Activated CD4-positive, alpha-beta memory T cell treated with anti-CD3 and anti-CD28 coated beads, Interleukin-2, amount 10 ng/mL, durations not matched to agents 7 days and 5 days (primary cell): ENCODE measurements at places on chromosomes 6 and 20. TPM values are rescaled to one million over a fixed set of nuclear protein-coding genes. Genes with fewer than 3 reads are reported as not detected.

The TXLNB gene
- 0.60 TPM for total RNA-seq

The KIAA0408 gene
- 11.6 TPM for total RNA-seq

GRCh38 chr6:5085648-5086293 is 630 bp downstream of the PPP1R3G start:
- H3K4me1 ChIP-seq: peaks cover 7% of the 10 kb centered on the region
- peak overlapping the region; percentile 7 for H3K4me3 ChIP-seq
- no peak overlapping the region for H3K27ac ChIP-seq
- H3K27me3 ChIP-seq: peaks cover 54% of the 10 kb centered on the region

DNA sequence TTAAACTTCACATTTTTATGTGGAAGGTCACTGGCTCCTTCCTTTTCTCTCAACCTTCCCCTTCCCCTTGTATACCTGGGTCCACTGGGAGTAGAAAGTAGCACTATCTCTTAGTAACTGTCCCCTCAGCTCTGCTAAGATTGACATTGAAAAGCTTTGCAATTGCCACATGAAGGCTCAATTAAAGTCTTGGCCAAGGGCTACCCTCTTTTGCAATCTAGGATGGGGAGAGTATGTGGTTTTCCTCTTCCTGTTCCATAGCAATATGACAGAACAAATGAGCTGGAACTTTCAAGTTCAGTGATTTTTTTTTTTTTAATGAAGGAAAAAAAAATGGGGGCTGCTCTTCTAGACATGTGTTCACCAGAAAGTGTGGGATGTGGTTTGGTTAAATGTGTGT is 37.1 kb downstream of the PROKR2 start:
- H3K4me1 ChIP-seq: no peaks in the 10 kb centered on the region
- no peaks in the 10 kb centered on the region for H3K36me3 ChIP-seq
- no peak overlapping the region for H3K4me3 ChIP-seq
